ENCODE measurements at places on chromosomes 16 and 17. TPM values are rescaled to one million over a fixed set of nuclear protein-coding genes. Genes with fewer than 3 reads are reported as not detected.

The TPSD1 gene
- not detected for polyA plus RNA-seq

The HS3ST6 gene
- polyA plus RNA-seq = 0.24 TPM

The ABHD15 gene
- polyA plus RNA-seq = 7.1 TPM

The KRT25 gene
- polyA plus RNA-seq = 0.07 TPM

The ARHGAP44 gene
- polyA plus RNA-seq = 7.8 TPM

The SP2 gene
- polyA plus RNA-seq = 20.7 TPM

The HSF4 gene
- polyA plus RNA-seq = 1.1 TPM

The NACA2 gene
- 3.4 TPM for polyA plus RNA-seq

The NATD1 gene
- 11.3 TPM for polyA plus RNA-seq

The NSMCE1 gene
- 94.8 TPM for polyA plus RNA-seq

DNA sequence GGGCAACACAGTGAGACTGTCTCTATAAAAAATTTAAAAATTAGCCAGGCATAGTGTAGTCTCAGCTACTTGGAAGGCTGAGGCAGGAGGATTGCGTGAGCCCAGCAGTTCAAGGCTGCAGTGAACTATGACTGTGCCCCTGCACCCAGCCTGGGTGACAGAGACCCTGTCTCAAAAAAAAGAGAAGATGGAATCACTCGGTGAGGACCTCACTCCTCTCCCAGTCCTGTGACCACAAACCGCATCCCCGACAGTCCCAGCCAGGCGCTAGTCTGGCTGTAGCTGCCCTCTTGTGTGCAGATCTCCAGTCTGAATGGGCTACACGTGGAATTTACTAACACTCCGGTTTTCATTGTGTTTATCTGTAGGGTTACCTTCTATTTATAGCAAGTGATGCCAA is 11.1 kb downstream of the DEXI start:
- no peak for DNase-seq

- DNase-seq = peak; percentile 78
These were observed 42.4 kb upstream of the MRPS23 start for GRCh38 chr17:57892146-57892819.

DNA sequence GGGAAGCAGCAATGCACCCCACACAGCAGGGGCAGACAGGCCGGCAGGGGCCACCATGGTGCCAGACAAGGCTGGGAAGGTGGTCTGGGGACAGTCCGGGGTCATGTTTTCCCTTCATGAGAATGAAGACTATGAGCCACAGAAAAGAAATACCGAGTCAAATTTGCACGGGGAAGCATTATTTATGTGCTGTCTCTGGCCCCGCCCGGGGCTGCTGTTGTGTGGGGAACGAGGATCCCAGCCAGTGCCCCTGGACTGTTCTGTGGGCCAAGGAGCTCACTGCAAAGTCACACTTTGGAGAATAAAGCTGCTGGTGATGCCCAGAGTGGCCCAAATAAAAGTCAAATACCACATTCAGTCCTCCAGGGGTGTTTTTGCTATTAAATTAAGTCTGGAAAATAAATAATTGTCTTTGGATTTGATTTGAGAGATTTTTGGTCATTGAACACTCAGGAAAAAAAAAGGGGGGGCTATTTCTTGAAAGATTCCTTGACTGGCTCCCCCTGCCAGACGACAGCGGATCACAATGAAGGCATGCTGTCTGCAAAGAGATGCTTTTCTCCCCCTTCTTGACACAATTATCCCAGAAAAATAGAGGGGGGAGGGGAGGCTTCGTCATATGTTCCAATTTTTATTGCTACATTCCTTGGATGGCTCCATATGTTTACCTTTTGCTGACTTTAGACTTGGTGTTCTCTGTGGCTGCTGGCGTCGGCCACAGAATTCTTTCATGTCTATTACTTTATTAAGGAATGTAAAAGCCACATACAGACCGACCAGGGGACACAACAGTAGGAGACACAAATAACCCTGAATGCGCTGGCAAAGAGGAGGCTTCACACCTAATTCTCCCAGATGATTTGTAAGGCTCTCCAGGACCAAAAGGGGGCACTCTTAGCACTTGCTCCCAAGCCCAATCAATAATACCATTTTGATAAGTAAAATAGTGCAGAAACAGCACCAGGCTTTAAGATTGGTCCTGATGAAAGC is 27.1 kb upstream of the ANKFN1 start:
- no peak for DNase-seq

DNA sequence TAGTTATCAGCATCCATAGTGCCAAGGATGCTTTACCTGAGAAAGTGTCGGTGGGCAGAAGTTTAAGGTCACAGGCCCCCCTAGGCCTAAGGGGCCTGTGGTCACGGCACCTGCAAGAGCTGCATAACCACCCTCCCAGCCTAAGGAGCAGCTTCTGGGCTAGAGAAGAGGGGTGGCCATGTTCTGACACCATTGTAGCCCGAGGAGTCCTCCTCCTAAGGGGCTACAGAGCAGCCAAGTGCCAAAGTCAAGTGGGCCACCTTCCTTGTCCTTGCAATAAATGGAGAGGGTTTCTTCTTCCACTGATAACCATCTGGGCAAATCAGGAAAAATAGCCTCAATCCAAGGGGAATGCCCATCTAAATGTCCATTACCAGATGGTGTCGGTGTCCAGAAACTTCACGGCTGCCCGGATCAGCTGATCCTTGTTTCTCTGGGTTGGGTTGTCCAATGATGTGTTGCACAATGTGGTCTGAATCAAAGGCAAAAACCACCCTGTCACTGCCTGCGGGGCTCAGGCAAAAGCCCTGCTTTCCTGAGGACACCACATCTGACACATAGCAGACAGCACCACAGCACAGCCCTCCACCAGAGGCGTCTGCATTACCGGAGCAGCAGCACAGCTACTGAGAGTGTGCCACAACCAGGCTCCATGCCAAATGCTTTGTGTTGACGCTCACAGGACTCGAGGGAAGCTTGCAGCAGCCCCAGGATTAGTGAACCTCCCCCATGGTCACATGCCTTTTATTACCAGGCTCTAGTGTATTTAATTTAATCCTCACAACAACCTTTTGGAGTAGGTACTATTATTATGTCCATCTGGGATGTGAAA is 12.8 kb downstream of the ATPAF2 start:
- no peak for DNase-seq

- no peak for DNase-seq
These were observed 96.5 kb upstream of the ASIC2 start for GRCh38 chr17:33389504-33390135.

DNA sequence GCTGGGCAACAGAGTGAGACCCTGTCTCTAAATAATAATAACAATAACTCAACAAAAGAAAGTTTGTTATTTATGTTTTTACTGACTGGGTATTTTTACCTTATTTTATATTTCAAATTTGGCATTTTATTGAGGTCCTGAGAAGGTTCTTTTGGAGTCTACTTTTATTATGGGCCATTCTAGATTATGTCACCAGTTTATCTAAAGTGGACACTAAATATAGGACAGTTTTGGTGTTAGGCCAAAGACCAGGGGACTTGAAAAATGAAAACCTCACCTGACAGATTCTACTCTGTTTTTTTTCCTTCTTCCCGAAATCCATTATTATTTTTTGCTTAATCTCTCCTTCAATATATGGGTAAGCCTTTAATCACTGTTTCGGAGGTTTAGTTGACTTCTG is 8.1 kb downstream of the FTO start:
- DNase-seq = no peak

DNA sequence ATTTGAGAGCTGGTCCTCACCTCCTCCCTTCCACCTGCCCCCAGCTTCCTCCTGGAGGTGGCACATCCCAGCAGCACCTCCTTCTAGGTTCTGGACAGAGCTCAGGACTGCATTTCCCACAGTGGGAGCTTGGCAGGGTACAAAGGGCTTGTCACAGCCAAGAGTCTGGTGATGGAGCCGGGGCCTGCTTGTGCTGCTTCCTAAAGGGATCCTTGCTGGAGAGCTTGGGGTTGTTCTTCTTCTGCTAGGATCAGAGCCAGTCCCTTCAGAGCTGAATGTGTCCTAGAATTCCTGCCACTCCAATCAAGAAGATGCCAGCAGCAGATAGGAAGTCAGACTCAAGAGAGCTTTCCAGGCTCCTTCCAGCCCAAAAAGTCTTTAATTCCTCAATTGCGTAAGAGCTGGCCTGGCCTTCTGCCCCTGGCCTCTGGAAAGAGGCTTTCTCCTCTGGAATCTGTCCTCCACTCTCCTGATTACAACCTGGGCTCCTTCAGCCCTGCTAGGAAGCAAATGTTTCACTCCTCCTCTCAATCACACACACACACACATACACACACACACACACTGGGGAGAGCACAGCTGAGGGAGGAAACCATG is 4.4 kb downstream of the CD300E start:
- no peak for DNase-seq

- DNase-seq = no peak
These were observed 255.6 kb downstream of the HS3ST3A1 start for GRCh38 chr17:13346081-13346533.

- DNase-seq = no peak
These were observed 16.9 kb downstream of the CMC2 start for GRCh38 chr16:80989801-80990200.

DNA sequence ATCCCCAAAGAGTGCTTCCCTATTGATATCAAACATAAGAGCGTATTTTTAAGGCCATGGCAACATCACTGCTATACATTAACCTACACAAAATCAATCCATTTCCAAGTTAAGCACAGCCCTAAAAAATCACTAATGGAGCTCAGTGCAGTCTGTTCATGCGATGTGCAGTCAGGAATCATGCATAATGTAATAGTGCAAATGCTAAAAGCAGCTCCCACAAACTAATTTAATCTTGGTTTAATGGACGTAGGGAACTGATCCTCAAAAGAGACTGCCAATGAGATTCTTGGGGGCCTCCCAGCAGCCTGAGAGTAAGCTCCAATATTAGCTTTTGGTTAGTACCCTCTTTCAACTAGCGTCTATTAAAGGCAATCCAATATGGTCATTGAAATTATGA is 245.9 kb downstream of the TOX3 start:
- DNase-seq = no peak

DNA sequence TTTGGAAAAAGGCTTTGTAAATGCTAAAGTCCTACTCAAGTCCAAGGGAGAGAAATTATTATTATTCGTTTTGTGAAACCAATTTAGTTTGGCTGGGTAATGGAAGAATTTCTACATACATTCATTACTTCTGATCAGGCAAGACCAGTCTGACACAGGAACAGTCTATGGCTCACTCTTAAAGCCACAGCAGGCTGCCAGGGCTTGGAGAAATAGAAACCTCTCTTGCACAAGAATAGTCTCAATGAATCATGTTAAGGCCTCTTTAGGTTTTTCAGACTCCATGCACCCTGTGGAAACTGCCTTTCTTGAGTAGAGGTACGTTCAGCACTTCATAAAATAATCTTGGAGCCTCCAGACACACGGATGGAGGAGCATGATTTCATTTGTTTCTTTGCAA is 167.7 kb downstream of the IRX3 start:
- DNase-seq = no peak

DNA sequence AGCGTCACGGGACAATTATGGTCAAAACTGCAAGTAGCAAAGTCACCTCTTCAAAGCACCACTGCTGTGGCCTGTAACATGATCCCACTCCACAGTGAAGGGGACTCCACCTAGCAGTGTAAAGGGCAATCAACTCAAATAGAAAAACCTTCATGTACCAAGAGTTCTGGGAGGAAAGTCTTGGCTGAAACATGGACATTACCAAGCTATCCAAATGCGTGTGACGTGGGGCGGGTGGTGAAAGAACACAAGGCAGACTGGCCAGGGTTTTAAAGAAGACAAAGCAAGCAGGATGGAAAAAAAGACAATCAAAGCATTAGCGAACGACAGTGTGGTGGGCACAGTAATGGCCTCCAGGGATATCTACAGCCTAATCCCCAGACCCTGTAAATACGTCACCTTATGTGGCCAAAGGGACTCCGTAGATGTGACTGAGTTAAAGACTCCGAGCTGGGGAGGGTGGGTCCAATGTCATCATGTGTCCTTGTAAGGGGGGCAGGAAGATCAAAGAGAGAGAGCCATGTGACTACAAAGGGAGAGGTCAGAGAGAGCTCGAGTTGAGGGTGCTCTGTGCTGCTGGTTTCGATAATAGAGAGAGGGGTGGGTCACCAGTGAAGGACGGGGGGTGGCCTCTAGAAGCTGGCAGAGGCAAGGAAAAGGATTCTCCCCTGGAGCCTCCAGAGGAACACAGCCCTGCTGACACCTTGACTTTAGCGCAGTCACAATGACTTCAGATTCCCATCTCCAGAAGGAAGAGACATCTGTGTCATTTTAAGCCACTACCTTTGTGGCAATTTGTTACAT is 6.0 kb downstream of the HSDL1 start:
- no peak for DNase-seq

DNA sequence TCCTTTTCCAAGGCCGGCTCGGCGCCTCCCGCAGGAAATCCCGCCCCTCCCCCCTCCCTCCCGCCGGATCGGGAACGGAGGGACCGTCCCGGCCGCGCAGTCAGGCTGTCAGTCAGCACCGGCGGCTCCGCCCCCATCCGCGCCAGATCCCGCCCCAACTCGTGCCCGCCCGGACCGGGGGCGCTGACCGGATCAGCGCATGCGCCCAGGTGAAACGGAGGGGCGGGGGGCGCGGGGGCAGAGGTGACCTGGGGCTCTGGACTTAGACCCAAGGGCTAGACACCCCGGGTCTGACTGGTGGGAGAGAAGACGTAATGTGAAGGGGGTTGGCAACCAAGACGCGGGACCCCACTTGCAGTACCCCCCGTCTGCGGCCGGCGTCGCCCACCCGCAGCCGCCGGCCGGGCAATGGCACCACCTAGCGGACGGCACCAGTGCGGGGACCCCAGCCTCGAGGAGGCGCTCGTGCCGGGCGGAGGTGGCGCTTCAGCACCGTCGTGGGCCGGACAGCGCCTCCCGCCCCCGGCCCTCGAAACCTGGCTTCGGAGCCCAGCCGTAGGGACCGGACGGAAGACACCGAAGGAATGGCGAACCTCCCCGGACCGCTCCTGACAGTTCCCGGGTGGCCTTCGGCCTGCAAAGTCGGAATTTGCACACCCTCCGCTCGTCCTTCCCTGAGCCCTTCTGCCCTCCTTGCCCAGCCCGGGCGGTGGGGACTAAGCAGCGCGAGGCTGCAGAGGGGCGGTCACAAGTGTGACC is at the start of gene CASKIN2:
Gene CASKIN2, minus strand, starts transcription at position 42 of the 759 bp plus-strand sequence. CDS start 1,733 bp downstream, outside the sequence.
- DNase-seq = peak; percentile 87

DNA sequence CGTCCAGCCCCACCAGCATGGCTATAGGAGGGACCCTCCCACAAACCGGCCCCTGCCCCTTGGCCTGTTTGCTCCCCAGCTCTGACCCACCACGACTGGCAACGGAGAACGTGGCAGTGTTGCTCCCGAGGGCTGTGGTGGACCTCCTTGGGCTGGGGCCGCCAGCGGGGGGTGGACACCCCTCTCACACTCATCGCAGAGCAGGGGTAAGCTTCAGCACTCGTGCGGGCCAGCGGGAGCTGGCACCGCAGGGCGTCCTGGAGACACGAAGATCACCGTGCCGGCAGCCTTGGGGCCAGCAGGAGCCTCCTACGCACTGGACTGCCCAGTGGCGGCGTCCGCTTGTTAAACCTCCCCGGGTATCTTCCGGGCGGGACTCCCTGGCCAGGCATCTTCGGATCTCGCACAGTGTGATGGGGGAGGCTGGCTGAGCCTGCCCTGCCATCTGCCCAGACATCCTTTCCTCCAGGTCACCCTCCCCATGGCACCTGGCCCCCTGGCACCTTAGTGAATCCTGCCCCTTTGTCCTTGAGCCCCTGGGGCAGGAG is 53.5 kb downstream of the ABR start:
- DNase-seq = no peak

GRCh38 chr17:45307290-45308015 is 9.4 kb downstream of the MAP3K14 start:
- no peak for DNase-seq

All from right renal cortex interstitium (tissue), 3 donors.